Muscle of back (tissue), 13 donors: ENCODE measurements at places on chromosomes 7 and 10. TPM values are rescaled to one million over a fixed set of nuclear protein-coding genes. Genes with fewer than 3 reads are reported as not detected.

Gene SVIL
- polyA plus RNA-seq, result 175 TPM

Gene ZCWPW1
- 4.8 TPM for polyA plus RNA-seq

Gene ELMO1
- polyA plus RNA-seq, result 28.9 TPM

Gene PDE1C
- 1.7 TPM for polyA plus RNA-seq

Gene ARHGEF35
- 2.1 TPM for polyA plus RNA-seq

Gene GIMAP6
- 12.2 TPM for polyA plus RNA-seq

Gene CLEC2L
- 2.6 TPM for polyA plus RNA-seq

DNA sequence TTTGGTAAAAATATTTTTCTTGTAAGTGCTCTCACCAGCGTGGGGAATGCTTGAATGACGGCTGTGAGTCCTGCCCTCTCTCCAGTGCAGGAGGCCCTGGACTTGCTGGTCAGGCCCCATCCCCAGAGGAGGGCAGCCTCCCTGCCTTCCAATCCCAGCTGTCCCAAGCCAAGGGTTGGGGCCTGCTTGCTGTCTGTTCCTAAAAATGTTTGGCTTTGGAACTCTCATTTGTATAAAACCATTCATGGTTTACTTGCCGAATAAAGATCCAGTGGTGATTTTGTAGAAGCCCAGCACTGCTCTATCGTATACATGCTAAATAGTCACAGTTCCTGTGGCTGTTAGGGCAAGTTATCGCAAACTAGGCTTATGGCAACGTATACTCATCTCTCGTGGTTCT, 121.7 kb downstream of the GLRX3 start:
- DNase-seq, result no peak

DNA sequence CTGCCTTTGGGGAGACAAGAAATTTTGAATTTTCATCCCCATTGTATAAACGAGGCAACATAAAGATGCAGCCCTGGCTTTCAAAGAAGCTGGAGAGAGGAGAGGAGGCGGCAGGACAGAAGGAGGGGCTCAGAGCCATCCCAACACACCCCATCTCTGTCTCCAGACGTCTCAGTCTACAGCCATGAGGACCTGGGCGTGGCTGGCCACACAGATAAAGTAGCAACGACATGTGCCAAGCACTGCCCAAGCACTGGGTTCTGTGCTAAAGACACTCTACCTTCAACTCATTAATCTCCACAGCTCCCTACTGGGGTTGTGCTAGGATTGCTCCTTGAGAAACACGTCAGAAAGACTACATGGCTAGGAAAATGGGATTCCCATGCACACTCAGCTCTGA, 65.2 kb downstream of the DLG5 start:
- no peak for DNase-seq

GRCh38 chr7:8605221-8605620, 171.8 kb downstream of the NXPH1 start:
- DNase-seq, result no peak

- no peak for DNase-seq
Measured at GRCh38 chr7:80467069-80467468, 44.8 kb downstream of the GNAT3 start.

DNA sequence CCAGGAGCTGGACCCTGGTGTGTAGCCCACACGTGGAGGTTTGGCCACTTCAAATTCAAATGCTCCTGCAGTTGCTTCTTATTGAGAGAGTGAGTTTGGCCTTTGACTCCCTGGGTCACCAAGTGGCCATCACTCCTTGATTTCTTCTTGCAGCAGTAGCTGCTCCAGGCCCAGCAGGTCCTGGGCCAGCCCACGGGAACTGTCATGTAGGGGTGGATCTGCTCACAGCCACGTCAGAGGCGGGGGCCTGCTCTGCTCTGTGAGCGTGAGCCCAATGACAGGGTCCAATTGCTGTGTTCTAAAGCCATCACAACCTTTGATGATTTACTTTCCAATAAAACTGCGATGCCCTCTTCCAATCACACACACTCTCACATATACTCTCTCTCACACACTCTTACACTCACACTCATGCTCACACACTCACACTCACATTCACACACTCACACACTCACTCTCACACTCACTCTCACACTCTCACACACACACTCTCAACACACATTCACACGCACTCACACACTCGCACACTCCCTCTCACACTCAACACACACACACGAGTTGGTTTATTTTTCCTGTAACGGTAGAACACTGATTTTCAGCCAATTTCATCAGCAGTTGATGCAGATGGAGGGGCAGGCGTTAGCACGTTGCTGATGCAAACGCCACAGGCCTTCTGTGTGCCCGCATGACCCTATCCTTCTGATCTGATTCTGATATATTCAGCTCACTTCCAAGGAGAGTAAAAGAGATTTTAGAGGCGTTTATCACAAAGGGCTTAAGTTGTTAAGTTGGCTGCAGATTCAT, 210.7 kb upstream of the PPP2R2D start:
- no peak for DNase-seq

- no peak for DNase-seq
Measured at GRCh38 chr7:98288064-98288823, 6.8 kb downstream of the BRI3 start.

DNA sequence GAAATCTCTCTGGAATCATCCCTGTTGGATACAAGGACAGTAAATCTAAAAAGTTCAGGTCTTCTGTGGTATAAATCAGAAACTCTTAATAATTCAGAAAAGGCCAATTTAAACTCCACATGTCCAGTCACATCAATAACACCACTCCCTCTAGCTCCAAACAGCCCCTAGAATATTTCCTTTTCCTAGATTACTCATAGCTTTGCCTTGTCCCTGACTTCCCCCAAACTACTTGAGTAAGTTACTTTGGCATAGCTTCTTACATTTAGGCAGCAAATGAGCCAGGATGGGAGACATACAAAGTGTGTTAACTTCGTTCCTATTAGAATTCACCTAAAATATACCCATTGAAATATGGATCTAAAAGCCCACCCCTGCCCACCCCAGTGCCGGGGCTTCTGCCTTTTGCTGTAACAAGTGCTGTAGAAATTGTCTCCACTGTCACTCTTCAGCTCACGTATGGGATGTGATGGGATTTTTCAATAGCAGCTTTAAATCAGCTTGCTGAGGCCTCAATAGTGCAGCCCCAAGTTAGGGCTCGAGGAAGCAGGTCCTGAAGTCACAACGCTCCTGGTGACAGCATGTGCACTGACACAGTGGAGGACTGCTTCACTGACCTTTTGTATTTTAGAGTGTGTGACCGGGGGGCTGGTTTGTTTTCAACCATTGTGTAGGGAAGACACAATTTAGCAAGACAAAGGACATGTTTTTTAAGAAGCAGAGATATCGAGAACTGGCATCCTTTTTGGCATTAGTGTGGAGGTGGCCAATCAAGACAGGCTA, 218.2 kb upstream of the KMT2E start:
- no peak for DNase-seq

- peak; percentile 54 for DNase-seq
Measured at GRCh38 chr7:95545007-95545615, 51.2 kb downstream of the PDK4 start.

DNA sequence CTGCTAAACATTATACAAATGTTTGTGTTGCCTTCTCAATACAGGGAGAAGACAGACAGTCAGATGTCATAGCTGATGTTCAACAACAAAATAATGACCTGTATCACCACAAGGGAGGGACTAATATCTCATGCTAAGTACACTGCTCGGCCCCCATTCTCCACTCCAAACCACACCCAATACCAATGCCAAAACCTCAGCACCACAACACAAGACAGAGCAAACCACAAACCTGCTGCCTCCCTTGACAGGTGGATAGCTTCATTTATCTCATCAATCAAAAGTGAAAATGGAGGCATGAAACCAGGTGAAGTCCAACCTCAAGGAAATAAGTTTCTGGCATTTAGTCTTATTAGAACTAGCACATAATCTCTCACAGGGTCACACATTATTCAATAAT, 109.5 kb downstream of the PARD3 start:
- DNase-seq, result no peak

DNA sequence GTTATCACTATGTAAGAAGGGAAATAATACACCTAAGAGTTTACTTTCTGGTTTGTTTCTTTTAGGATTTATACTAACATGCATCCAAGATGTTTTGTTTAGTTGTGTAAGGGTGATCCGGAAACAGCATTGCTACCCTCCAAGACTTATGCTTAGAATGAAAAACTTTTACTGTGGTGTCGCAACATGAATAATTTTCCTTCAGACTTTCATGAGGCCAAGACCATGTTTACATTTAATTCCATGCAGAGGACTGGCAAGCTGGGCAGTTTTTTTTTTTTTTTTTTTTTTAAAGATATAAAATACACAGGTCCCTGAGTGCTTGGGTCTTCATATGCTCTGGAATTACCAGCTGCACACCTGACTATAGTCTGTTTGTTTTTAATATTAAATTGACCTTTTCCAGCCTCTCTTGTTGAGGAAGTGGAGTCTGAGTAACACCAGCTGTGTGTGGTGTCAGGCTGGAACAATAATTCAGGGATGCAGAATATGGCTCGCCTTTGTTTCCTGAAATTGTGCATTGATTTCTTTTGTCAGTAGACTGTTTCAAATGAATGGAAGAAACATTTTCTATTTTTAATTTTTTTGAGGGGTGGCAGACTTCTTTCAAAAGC, 81.7 kb downstream of the ST7 start:
- no peak for DNase-seq

DNA sequence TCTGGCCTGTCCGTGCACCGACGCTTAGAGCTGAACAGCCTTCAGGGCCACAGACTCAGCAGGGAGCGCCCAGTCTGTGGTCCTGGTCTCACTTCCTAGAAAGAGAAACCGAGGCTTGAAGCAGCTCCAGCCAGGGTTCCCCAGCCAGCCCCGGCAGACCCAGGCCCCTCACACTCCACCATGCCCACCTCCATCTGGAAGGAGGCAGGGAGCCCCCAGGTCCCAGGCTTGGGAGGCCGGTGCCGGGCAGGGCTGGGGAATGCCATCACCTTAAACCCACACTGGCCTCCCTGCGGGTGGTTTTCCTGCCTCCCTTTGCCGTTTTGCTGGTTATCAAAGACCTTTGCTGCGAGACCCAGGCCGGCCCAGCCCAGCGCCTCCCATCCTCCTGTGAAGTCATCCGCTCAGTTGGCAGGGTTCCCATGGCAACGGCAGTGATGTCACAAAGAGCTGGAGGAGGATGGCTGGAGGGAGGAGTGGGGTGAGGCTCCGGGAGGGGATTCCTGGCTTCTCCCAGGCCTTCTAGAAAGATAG, 24.0 kb downstream of the ELFN1 start:
- DNase-seq, result peak; percentile 78

DNA sequence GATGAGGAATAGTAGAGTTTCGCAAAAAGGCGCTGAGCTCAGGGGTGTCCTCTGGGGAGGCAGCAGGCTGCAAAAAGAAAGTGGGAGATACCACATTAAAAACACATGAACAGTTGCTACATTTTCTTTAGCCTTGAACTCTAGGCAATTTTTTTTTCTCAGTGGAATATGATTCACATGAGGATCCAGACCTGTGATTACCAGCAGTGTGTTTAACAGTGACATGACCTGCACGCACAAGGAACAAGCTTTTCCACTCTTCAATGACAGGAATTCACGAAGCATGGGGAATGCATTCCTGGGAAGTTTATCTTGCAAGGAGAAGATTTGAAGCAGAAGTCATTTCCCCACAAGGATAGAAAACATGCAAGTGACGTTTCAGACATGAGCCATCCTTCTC, 161.6 kb downstream of the ITGA8 start:
- no peak for DNase-seq

- no peak for DNase-seq
Measured at GRCh38 chr10:113028456-113029440, 78.7 kb downstream of the TCF7L2 start.

DNA sequence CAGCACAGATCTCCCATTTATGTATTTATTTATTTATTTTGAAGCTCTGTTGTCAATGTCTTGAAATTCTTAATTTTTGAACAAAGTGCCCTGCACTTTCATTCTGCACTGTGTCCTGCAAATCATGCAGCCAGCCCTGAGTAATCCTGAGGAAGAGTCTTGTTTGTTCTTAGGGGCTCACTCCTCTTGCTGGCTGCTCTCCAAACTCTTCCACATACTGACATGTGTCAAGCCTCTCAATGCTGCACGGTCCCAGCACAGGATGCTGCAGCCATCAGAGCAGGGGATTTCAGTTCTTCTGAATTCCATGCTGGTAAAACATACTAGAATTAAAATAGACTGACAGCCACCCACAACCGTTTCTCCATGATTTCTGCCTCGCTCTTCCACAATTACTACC, 207.2 kb downstream of the PARD3 start:
- no peak for DNase-seq

DNA sequence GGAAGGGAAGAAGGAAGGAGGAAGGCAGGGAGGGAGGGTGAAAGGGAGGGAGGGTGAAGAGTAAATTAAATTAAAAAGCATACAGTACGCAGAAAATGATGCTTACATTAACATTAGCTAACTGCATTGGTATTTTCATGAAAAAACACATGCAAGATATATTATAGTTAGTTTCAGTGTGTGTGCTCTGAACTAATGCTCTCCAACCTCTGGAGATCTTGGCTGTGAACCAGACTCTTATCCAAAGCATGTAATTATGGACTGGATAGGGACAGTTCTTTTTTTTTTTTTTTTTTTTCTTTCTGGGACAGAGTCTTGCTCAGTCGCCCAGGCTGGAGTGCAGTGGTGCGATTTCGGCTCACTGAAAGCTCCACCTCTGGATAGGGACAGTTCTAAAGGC, 357.0 kb downstream of the FRMD4A start:
- peak; percentile 79 for DNase-seq

DNA sequence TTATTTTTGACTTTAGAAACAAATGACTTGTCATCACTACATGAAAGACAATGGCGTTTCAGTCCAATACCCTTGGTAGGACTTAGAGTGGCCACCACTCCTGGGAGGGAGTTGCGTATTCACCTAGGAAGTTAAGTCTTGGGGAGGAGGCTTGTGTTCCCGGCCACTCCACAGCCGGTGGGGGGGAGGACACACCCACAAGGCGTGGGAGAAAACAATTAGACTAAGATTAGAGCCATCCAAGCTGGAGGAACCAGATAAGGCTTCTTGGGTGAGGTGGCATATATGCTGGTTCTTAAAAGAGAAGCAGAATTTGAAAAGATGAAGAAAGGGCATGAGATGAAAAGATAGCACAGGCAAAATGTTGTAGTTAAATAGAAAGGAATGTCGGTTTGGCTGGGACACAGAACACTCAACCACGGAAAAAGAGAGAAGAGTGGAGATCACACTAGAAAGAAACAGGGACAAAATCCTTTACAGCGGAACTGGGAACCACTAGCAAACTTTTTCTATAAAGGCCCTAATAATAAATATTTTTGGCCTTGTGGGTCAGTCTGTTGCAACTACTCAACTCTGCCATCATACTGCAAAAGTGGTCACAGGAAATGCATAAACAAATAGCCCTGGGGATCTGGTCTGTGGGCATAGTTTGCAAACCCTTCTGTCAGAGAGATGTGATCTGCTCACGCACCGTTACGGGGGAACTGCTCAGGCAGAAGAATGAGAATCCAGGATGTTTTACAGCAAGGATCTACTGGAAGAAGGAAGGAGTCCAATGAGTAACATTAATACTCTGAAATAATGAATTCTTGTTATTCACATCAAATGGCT, 651.8 kb downstream of the PARD3 start:
- DNase-seq, result no peak

GRCh38 chr7:69906283-69906995, 308.2 kb downstream of the AUTS2 start:
- no peak for DNase-seq
